ENCODE measurements at places on chromosomes 12 and 14.

GRCh38 chr14:56650048-56650447 lies 70.5 kb downstream of the TMEM260 start:
- no peak for DNase-seq

DNA sequence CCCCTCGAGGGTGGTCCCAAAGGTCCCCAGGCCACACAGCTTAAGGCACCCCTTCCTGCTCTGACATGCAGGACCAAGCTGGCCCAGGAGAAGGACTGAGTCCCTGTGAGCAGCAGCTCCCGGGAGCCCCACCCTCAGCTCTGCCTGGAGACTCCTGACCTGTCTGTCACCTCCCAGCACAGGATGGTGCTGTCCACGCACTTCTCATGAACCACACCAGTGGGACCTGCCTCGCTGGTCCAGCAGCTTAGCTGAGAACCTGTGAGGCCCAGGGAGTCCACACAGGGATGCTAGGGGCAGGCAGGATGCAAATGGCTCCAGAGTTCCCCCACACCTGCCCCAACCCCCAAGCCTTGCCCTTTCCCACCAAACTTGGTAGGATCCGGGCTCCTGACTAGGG lies 27.7 kb downstream of the CCDC85C start:
- no peak for DNase-seq

DNA sequence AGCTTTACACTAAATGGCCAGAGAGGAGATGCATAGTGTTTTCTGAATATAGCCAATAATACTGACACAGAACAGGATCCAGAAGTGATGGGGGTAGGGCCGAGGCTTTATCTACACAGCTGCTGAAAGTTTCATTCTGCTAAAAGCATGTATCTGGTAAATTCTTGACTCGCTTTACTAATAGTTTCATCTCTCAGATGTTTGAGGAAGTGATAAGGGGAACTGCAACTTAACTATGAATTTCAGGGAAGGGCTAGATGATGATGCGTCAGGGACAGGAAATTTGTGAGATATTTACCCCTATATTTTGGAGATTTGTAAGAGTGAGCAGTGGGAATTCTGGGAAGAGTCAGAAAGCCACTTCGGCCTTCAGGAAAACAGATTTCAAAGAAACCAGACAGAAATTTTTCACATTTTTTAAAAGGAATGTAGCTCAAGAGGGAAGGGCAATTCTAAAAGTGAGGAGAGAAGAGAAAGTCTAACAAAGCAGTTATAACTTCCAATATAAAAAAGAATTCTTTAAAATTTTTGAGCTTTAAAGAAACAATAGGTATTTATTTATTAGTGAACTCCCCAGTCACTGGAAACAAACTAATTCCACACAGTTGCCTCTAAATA lies 243.1 kb downstream of the BCAT1 start:
- DNase-seq: peak; percentile 60

DNA sequence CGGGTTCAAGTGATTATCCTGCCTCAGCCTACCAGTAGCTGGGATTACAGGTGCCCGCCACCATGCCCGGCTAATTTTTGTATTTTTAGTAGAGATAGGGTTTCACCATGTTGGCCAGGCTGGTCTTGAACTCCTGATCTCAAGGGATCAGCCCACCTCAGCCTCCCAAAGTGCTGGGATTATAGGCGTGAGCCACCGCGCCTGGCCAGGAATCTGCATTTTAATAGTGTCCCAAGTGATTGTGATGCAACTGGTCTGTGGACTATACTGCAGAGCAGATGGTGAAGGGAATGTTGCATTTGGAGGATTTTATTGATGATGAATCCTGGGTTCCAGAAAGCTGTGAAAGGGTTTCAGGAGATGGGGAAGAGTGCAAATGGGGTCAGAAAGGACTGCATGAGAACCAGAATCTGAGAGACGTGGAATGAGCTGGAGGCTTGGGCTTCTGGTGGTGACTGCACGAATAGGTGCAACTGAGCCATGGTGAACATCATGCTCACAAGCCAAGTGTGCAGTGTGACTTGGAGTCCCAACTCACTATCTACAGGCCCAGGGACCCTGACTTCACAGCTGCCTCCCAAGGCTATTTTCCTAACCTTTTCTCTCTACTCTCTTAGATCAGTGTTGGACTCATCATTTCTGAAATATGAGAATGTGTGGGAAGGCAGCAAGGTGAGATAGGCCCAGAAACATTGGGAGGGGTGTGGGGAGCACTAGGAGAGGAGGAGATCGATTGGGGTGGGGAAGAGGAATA lies 4.5 kb downstream of the RPS26 start:
- no peak for DNase-seq

DNA sequence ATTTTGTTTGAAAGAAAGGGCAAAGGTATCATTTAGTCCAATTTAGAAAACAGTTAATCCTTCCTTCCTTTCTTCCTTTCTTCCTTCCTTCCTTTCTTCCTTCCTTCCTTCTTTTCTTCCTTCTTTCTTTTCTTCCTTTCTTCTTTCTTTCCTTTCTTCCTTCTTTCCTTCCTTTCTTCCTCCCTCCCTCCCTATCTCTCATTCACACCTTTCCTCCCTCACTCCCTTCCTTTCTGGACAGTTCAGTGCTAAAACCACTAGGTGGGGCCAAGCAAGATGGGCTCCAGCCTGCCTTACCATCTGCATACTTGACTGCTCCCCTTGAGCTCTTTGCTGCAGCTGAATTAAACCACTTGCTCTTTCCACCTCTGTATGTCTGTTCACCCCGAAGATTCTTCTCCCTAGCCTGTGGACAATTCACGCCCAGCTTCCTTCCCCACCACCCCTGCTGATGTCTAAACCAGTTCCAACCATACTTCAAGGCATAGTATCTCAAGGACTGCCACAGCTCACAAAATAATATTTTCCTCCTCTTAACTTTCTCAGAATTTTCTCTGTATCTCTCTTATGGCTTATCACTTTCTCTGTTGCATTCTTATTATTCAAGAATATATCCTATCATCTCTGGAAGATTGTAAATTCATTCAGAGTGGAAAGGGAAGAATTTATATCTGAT lies 78.0 kb downstream of the DBX2 start:
- no peak for DNase-seq

DNA sequence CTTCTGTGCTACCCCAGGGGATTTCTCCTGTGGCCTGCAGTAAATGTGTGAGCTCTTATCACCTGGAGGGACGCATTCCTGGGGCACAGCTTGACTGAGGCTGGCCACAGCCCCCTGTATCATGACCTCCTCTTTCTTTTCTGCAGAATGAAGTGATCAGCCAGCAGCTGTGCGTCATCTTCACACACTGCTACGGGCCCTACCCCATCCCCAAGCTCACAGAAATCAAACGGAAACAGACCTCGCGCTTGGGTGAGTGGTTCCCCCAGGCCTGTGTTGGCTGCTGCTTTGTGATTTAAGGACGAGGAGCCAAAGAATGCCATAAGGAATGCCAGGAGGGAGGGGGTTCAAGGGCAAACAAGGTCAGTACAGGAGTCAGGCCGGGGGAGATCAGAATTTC lies 50.5 kb upstream of the PWP1 start:
- no peak for DNase-seq

- no peak for DNase-seq
Observed at GRCh38 chr12:70839544-70839943, 81.0 kb downstream of the PTPRR start.

DNA sequence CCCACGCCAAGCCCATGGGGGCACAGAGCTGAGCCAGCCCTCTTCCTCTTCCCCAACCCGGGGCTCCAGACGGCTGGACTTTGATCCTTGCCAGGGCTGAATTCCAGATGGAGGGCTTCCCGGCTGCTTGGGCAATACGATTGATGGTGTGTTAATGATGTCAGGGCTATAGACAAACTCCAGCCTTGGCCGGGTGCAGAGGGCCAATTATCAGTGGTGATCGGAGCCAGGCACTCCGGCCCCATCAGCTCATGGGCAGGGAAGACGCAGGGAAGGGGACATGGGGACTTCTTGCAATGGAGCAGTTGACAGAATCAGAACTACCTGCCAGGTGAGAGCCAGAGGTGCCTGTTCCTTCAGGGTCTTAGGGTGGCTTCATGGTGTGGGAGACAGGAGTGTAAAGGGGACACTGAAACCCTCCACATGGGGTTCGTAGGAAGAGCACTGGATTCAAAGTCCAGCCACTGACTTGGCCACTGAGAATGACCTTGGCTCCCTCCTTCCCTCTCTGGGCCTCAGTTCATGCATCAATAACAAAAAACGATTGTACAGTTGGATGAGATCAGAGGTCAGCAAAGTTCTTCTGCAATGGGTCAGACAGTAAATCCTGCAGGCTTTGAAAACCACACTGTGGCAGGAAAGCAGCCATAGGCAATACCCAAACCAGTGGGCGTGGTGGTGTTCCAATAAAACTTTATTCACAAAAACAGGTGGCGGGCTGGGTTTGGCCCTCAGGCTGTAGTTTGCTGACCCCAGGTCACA lies 333.7 kb downstream of the MED13L start:
- no peak for DNase-seq

DNA sequence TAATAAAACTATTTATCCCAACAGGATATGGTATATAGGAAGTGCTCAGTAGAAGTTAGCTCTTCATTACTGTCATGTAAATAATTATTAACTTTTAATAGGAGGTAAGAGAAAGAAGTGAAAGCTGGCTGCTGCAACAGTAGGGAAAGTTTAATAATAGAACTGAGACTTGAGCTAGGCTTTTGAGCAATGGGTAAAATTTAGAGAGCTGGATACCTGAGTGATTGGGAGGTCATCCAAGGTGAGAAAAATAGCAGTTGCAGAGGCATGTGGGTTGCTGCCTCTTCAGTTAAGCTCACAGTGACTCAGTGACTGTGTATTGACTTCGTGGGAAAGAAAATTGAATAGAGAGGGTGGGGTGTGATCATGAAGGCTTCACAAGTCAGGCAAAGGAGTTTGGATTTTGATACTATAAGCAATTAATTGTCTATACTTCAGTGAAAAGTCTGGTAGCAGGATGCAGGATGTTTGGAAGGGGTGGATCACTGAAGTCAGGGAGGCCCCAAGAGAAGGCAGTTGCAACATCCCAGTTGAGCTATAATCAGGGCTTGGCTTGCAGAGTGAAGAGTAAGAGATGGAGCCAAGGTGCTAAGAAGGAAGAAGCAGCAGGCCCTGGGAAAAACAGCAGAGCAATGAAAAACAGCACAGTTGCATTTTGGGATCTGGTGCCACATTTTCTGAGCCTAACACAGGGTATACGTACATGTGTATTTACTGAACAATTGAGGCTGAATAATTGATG lies 172.0 kb upstream of the FRMD6 start:
- no peak for DNase-seq

DNA sequence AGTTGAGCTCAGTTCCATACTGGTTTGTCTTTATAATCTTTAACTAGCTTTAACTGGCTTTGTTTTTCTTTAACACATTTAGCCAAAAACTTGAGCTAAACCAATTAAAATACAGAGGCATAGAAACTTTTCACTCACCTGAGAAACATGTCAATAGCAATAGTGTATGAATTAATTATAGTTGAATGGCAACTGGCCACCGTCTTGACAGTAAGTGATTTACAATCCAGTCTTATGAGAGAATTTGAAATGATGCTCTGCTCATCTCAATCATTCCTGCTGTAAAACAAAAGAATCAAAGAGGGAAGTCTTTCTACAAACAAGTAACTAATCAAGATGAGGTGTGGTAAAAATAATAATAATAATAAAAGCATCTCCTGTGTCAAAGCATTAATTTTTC lies 86.6 kb upstream of the AMIGO2 start:
- no peak for DNase-seq

- DNase-seq: no peak
Observed at GRCh38 chr14:73754911-73755360, 40.8 kb upstream of the PNMA1 start.

- DNase-seq: no peak
Observed at GRCh38 chr12:7146228-7146627, 16.1 kb downstream of the CLSTN3 start.

DNA sequence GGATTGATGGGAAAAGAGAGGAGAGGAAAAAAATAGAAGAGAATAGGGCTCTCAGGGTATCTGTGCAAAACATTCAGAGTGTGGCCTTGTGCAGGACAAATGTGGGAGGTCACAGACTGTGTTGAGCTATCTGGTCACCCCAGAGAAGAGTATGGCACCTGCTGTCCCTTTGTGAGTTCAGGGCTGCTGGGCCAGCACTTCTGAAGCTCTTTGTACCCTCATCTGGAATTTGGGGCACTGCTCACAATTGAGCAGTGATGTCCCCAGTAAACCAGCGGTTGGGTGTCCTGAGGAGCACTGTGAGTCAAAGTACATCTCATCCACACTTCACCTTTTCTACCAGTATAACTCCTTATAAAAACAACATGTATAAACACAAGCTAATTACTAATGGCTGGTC lies 2.6 kb upstream of the KRT81 start:
- no peak for DNase-seq

- DNase-seq: no peak
Observed at GRCh38 chr12:68497702-68498101, 113.0 kb upstream of the RAP1B start.

DNA sequence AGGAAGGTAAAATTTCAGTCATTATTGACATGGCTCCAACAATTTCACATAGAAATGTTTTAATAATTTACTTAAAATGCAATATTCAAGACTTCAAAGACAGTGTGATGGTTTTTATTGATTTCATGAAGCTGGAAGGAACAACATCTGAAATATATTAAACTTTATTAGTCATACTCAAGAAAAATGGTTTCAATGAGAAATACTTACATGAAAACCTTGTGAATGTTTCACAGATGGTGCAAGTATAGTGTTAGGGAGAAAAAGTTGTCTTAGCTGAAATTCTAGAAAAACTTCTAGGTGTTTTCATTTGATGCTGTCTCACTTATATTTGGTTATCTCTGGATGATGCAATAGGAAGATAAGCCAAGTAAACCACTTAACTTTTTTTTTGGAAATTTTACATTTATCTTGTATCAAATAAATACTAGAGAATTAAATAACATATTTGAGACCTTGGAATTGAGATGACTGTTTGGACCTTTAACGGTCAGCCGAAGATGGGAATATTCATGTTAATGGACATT lies 65.5 kb downstream of the PELI2 start:
- no peak for DNase-seq

DNA sequence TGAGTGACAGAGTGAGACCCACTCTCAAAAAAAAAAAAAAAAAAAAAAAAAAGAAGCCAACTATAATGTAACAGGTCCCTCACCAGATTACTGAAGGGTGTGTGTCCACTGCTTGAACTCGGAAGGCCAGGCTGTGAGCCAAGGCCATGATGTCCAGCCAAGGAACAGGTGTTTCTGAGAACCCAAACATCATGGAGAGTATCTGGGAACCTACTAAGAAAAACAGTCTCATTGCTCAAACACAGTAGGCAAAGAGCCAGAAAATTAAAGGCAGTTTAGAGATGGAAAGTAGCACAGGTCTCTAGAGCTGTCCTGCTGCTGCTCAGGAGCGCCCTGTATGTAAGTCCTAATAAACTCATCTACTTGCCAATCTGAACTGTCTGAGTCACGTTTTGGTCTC lies 12.5 kb upstream of the MAP4K5 start:
- DNase-seq: no peak

- DNase-seq: no peak
Observed at GRCh38 chr12:53217931-53218307, 10.9 kb upstream of the ITGB7 start.

DNA sequence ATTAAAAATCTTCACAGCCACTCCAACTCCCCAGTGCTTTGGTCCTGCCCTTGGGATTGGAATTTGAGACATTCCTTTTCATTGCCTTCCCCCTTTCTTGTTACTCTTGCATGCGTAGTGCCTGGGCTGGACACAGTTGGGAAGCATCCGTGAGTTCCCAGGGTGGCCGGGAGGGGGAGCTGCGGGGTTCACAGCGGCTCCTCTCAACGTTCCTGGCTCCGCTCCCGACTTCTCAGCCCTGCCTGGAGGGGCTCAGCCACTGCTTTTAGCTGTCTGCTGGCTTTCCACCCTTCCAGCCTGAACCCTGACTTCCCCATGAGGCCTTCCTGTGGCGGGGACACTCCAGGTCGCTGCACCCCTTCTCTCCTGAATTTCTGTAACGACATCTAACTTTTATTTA lies 3.2 kb downstream of the TEX52 start:
- peak; percentile 53 for DNase-seq
